ENCODE measurements at places on chromosomes 6 and 20. TPM values are rescaled to one million over a fixed set of nuclear protein-coding genes. Genes with fewer than 3 reads are reported as not detected.

- no peak overlapping the region for H3K4me3 ChIP-seq
- DNase-seq: no peak
- no peaks in the 10 kb centered on the region for H3K36me3 ChIP-seq
- no peak overlapping the region for H3K27ac ChIP-seq
- peaks cover 8% of the 10 kb centered on the region for H3K27me3 ChIP-seq
These were observed 24.1 kb upstream of the SULF2 start for GRCh38 chr20:47809161-47809960.

- DNase-seq: no peak
- H3K27me3 ChIP-seq: peaks cover 1% of the 10 kb centered on the region
- H3K36me3 ChIP-seq: no peaks in the 10 kb centered on the region
- H3K4me3 ChIP-seq: no peak overlapping the region
- no peaks in the 10 kb centered on the region for H3K4me1 ChIP-seq
- no peak overlapping the region for H3K27ac ChIP-seq
These were observed 28.2 kb downstream of the PDRG1 start for GRCh38 chr20:31923388-31924331.

DNA sequence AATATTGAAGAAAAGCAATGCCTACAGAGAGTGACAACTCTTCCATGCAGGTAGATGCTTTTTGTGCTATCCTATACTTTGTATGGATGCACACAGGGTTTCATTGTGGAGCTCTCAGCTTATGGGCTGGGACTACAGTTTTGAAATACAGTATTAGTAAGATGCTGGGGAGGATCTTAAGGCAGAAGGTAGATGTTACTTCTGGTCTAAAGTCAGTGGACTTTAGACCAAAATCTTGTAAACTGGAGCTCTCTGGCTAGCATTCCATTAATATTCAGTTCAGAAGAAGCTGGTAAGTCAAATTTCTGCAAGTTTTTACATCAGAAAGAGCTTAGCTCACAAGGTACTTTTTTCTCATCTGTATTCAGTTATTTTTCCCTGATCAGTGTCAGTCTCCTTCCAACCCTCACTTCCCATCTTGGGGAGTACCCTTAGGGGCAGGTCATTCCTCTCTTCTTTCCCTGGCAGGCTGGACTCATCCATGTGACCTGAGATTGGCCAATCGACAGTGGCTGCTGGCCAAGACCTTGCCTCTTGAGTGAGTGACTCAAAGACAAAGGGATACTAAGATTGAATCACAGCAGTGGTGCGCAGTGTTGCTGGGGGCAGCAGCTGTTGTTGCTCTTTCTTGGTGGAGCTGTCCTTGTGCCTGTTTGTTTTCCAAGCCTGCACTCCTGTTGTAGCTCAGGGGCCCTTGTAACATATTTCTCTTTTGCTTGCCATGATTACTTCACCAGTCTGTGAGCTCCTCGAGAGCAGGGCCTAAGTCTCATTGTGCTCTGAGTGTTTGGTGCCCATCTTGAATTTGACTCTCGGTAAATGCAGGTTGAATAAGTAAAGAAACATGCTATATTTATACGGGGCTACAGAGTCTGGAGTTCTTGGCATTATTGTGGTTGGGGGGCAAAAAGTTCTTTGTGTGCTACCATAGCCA is 2.8 kb upstream of the PHF20 start:
- H3K27me3 ChIP-seq: no peaks in the 10 kb centered on the region
- DNase-seq: peak; percentile 32
- H3K4me1 ChIP-seq: peaks cover 74% of the 10 kb centered on the region
- no peaks in the 10 kb centered on the region for H3K36me3 ChIP-seq
- H3K4me3 ChIP-seq: peak overlapping the region; percentile 86

SCAF8 gene
- polyA plus RNA-seq: 15.3 TPM

DAAM2 gene
- polyA plus RNA-seq: not detected

DNA sequence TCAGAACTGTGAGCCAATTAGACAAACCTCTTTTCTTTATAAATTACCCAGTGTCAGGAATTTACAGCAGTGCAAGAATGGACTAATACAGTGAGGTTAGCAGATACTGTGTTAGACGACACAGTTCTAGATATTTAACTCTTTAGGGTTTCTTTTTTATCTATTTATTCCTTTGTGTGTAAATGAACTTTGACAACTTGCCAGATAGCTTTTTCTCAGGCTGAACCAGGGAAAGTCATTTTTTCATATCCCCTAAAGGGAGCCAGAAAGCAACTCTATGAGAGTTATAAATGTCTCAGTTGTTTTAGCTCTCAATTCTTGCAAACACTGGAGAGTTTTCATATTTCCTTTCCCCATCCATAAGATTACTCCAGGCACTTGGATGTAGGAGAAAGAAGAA is 277.3 kb downstream of the PHF3 start:
- no peaks in the 10 kb centered on the region for H3K27me3 ChIP-seq
- H3K36me3 ChIP-seq: no peaks in the 10 kb centered on the region
- no peaks in the 10 kb centered on the region for H3K4me1 ChIP-seq

FOXF2 gene
- not detected for polyA plus RNA-seq

DNA sequence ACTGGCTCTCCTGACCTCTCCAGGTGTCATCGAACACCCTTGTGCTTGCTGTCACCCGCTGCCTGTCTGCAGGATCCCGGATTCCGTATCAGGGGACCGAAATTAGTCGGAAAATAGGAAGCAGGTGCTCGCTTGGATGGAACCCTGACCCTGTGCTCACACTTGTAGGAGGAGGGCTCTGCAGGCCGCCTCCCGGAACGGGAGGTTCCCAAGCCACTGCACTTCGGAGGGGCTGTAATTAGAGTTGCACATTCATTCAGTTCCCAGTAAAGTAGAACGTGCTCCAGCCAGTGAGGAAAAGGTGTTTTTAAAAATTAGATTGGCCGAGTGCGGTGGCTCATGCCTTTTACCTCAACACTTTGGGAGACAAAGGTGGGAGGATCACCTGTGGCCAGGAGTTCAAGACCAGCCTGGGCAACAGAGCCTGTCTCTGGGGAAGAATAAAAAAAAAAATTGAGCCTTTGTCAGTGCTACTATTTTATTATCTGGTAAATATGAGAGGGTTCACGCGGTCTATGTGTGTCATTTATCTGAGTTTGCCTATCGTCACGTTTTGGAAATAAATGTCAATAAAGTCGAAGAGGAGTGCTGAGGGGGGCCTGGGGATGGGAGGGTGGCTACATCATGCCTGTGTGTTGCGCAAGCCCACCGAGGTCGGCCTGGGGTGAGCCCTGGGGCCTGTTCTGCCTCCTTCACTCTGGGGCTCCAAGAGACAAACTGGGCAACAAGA is 1.5 kb upstream of the GMEB2 start:
- H3K4me3 ChIP-seq: peak overlapping the region; percentile 84
- H3K27me3 ChIP-seq: no peaks in the 10 kb centered on the region
- H3K27ac ChIP-seq: peak overlapping the region; percentile 93
- DNase-seq: peak; percentile 75

TMEM74B gene
- polyA plus RNA-seq: not detected

- no peaks in the 10 kb centered on the region for H3K27me3 ChIP-seq
- H3K36me3 ChIP-seq: no peaks in the 10 kb centered on the region
- DNase-seq: no peak
- no peaks in the 10 kb centered on the region for H3K4me1 ChIP-seq
These were observed 149.4 kb downstream of the KLHL32 start for GRCh38 chr6:97073903-97074302.

GRCh38 chr20:23647346-23647745 is 9.6 kb upstream of the CST3 start:
- no peaks in the 10 kb centered on the region for H3K36me3 ChIP-seq
- no peak overlapping the region for H3K27ac ChIP-seq
- no peak overlapping the region for H3K4me3 ChIP-seq
- DNase-seq: no peak
- no peaks in the 10 kb centered on the region for H3K4me1 ChIP-seq
- no peaks in the 10 kb centered on the region for H3K27me3 ChIP-seq

GRCh38 chr6:47247227-47247797 is 62.4 kb downstream of the TNFRSF21 start:
- no peaks in the 10 kb centered on the region for H3K27me3 ChIP-seq
- H3K4me3 ChIP-seq: no peak overlapping the region
- no peaks in the 10 kb centered on the region for H3K36me3 ChIP-seq
- H3K27ac ChIP-seq: no peak overlapping the region
- H3K4me1 ChIP-seq: no peaks in the 10 kb centered on the region

GRCh38 chr20:56393653-56394052 is 1.2 kb downstream of the CSTF1 start:
- DNase-seq: no peak
- H3K27ac ChIP-seq: peak overlapping the region; percentile 96
- peaks cover 21% of the 10 kb centered on the region for H3K4me1 ChIP-seq
- H3K36me3 ChIP-seq: peaks cover 35% of the 10 kb centered on the region

TREM1 gene
- not detected for polyA plus RNA-seq

DNA sequence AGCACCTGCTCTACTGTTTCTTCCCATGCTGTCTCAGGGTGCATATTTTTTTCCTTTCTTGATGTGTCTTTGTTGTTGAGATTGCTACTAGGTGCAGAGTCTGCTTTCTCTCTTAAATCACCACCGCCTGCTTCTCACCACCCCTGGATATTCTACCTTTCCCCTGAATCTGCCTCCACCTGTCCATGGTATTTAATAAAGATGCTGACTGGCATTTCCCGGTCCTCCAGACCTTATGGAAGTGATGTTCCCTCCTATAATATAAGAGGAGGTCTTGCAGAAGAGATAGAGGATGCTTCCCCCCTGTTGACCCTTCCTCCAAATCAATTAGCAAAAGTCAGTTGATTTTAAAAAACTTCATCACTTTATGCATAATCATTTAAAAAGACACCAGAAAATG is 107.9 kb upstream of the IYD start:
- no peaks in the 10 kb centered on the region for H3K27me3 ChIP-seq
- no peak for DNase-seq
- H3K27ac ChIP-seq: no peak overlapping the region
- no peaks in the 10 kb centered on the region for H3K4me1 ChIP-seq
- no peaks in the 10 kb centered on the region for H3K36me3 ChIP-seq
- H3K4me3 ChIP-seq: no peak overlapping the region

- no peak overlapping the region for H3K4me3 ChIP-seq
- no peak for DNase-seq
- H3K4me1 ChIP-seq: no peaks in the 10 kb centered on the region
- H3K27me3 ChIP-seq: no peaks in the 10 kb centered on the region
These were observed 136.4 kb upstream of the KCNG1 start for GRCh38 chr20:51159303-51159702.

GRCh38 chr20:47350181-47350550 is 6.3 kb downstream of the ZMYND8 start:
- peak overlapping the region; percentile 66 for H3K4me3 ChIP-seq
- DNase-seq: peak; percentile 53
- H3K4me1 ChIP-seq: peaks cover 67% of the 10 kb centered on the region
- H3K27ac ChIP-seq: peak overlapping the region; percentile 1
- H3K36me3 ChIP-seq: peaks cover 32% of the 10 kb centered on the region
- no peaks in the 10 kb centered on the region for H3K27me3 ChIP-seq

DNA sequence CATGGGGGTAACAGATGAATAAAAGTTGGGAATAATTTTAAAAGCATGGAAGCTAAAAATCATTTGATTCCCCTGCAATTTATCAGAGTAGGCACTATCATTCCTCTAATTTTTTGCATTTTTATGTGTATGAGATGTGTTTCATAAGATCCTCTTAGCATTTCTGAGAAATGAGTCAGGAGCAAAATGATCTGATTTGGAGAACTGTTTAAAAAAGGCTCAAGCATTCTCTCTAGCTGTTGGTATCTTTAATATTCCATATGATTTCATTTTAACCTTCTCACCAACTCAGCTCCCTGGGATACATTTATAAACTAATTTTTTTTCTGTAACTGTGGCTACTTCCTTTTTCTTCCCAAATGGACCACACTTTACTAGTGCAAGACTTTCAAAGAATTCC is 60.9 kb downstream of the MCHR2 start:
- H3K27ac ChIP-seq: no peak overlapping the region
- H3K4me1 ChIP-seq: no peaks in the 10 kb centered on the region
- DNase-seq: no peak
- no peak overlapping the region for H3K4me3 ChIP-seq

GRCh38 chr6:15145821-15146220 is 100.0 kb upstream of the JARID2 start:
- no peak overlapping the region for H3K4me3 ChIP-seq
- H3K27ac ChIP-seq: no peak overlapping the region
- no peaks in the 10 kb centered on the region for H3K36me3 ChIP-seq
- H3K27me3 ChIP-seq: no peaks in the 10 kb centered on the region

SRSF12 gene
- 0.06 TPM for polyA plus RNA-seq

GRCh38 chr20:55333798-55334197 is 671.5 kb downstream of the CBLN4 start:
- H3K4me1 ChIP-seq: no peaks in the 10 kb centered on the region
- H3K27ac ChIP-seq: no peak overlapping the region
- H3K4me3 ChIP-seq: no peak overlapping the region
- H3K27me3 ChIP-seq: no peaks in the 10 kb centered on the region

DNA sequence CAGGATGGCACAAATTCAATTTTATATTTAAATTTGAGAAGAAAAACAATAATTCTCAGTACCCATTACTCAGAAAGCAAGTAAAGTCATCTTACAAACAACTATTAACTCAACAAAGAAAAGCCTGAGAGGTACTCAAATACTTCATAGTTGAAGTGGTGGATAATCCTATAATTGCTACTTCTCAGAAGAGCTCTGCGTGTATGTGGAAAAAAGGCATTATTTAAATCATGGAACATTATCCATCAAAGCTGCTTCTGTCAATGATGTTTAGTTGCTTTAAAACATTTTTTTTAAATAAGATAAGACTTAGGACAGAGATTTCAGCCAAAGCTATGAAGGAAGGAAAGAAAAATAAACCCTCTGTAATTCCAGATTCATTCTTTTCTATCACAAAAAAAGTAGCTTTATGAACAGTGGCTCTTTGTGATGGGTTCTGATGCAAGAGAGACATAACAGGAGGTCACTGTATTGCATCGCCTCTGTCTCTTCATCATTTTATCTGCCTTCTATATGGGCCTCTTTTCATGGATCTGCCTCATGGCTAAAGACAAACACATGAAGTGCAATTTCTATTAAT is 367.9 kb upstream of the SLC35B3 start:
- H3K36me3 ChIP-seq: no peaks in the 10 kb centered on the region
- H3K27ac ChIP-seq: no peak overlapping the region

SEMG1 gene
- not detected for polyA plus RNA-seq

DNA sequence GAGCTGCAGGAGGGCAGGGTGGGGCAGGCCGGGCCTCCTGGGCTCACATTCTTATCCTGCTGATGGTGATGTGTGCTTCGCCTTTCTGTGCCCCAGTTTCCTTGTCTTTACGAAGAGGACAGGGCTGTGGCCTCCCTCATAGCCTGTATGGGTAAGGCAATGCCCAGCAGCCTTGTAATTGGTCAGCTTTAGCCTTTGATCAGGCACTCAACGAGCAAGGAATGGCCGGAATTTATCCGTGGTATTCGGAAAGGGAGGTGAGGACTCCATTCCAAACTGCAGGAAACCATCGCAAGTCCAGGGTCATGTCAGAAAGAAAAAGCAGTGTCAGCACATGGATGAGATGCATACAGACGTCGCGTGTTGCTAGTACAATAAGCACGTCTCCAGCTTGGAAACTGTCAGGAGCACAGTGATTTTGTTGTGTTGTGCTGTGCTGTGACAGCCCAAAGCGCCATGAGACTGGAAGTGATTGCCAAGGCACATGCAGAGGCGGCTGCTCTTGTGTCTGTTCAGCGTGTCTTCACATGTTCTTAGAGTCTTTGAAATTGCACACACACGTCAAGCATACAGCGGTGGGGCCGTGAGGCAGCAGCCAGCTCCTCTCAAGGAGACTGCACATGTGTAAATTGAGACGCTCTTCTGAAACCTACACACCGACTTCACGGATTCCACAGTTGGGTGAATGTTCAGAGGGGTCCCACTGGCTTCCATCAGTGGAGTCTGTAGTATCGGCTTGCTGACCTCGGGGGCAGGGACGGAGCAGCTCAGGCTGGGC is 6.2 kb downstream of the SS18L1 start:
- H3K4me1 ChIP-seq: peaks cover 8% of the 10 kb centered on the region
- peaks cover 7% of the 10 kb centered on the region for H3K36me3 ChIP-seq
- DNase-seq: no peak
- H3K27ac ChIP-seq: no peak overlapping the region
- H3K27me3 ChIP-seq: no peaks in the 10 kb centered on the region

BANF2 gene
- polyA plus RNA-seq: not detected
